ENCODE measurements at places on chromosomes 6 and 20.

GRCh38 chr6:508614-509013 is 117.1 kb downstream of the IRF4 start:
- no peak for DNase-seq

DNA sequence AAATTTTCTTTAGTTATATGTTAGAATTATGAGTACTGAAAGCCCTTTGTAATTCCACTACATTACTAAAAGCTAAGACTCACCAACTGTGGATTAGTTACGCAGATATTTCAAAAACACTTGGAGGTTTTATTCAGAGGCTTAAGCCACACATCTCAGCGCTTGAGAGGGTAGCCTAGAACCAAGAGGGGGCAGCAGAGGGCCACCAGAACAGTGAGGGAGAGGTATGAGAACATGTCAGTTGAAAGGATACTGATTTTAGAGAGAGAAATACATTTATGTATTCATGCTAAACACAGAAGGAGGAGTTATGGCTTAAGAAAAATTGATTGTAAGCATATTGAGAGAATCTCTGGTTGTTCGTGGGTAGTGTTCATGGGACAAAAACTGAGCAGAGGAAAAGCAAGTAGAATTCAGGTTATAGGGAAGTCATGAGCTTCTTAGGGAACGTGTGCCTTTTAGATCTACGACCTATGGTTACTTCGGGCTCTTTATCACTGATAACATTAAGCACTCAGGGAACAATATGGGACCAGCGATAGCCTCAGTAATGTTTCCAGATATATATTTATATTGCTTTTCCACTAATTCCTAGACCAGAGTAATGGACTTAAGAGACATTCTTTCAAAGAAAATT is 20.4 kb upstream of the SERINC1 start:
- peak; percentile 33 for DNase-seq

DNA sequence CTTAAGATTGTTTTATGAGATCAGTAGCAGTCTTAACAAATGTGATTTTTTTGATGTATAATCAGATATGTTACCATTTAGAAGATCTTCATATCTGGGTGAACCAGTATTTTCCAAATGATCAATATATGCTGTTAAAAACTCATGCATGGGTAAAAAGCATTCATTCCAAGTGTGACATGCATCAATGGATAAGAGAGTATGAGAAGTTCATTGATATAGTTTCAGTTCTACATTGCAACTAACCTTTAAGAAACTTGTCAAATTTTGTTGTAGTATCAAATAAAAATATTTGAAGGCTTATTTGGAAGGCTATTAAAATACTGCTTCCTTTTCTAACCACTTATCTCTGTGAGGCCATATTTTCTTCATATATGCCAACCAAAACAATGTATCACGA is 117.7 kb downstream of the FIG4 start:
- no peak for DNase-seq

DNA sequence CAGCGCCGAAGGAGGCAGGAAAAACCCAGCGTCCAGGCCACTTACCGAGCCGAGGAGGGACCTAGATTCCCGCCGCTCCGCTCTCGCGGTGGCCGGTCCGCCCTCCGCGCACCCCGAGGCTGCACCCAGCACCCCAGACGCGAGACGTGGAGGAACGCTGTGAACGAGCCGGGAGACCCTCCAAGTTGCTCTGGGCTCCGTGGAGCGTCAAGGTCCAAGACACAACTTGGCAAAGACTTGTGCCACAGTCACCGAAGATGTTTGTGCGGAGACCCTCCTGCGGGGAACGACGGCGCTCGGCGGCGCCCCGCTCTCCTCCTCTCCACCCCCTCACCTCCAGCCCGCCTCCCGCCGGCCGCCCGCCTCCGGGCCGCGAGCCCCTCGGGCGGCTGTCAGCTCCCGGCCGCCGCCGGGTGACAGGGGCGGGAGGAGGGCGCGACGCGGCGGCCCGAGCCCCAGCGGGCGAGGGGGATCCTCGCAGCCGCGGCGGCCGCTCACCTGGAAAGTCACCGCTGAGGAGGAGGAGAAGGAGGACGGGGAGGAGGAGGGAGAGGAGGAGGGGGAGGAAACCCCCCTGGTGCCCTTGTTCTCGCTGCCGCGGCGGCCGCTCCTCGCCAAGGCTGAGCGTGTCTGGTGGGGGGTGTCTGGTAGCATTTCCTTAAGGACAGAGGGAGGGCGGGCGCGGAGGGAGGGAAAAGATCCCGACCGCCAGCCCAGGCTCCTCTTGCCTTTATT is 637 bp upstream of the HIVEP2 start:
- no peak for DNase-seq

DNA sequence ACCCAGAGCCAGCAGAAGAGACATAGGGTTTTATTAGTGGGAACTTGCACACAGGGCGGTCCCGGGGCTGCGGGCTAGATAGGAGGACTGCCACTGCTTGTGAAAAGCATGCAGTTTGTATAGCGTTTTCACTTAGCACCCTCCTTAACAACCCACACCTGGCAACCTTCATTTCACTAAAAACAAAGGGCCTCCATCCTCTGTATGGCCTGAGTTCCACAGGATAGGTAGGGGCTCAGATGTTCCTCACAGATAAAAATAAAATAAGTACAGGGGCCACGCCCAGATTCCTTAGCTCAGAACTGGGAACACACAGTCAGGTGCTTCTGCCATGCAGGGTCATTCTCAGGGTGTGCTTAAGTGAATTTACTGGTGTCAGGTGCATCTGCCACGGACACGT is 39.8 kb downstream of the GPR6 start:
- no peak for DNase-seq

GRCh38 chr20:25056690-25057233 is 1.2 kb downstream of the ACSS1 start:
- DNase-seq: no peak

DNA sequence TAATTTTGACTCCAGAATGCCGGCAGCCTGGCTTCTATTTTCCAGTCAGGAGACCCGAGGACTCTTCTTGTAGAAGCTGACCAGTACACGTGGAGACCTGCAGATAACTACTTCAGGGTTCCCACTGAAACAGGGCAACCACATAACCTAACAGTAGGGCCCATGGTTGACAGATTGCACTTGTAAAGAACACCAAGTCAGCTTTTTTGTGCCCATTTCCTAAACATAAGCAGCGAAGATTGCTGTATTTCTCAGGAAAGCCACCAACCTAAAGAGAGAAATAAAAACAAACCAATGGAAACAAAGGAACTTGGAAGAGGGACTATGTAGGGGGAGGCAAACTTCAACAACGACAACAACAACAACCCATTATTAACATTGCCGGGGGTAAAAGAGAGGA is 50.1 kb upstream of the EDN3 start:
- DNase-seq: no peak

GRCh38 chr20:40648210-40649072 is 40.6 kb downstream of the MAFB start:
- no peak for DNase-seq

- no peak for DNase-seq
Observed at GRCh38 chr6:56368491-56368890, 121.1 kb upstream of the COL21A1 start.

DNA sequence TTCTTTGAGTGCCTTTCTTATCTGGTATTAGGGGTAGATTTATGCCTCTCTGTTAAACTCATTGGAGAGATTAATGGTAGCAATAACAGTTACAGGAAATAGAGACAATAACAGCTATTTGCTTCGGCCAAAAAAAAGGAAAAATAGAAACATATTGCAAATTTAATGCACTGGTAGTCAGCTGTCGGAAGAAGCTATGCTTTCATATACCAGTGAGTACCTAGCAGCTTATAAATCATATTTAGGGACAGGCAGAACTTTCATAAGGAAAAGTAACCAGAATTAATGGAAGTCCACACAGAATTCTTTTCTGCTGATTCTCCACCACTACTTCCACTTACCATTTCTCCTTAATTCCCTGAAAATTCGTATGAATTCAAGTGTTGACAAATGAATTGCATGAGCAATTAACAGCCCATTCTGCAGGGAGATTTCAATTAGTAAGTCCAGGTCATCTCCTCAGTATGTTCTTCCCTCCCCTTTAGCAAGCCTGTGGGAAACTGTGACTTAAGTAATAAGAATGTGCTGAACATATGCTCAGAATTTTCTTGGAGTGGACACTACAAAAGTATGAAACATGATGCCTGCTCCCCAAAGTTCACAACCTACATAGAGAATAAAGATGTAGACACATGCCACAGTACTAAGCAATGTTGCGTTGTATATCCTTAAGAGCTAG is 196.7 kb upstream of the KCNQ5 start:
- DNase-seq: peak; percentile 84

DNA sequence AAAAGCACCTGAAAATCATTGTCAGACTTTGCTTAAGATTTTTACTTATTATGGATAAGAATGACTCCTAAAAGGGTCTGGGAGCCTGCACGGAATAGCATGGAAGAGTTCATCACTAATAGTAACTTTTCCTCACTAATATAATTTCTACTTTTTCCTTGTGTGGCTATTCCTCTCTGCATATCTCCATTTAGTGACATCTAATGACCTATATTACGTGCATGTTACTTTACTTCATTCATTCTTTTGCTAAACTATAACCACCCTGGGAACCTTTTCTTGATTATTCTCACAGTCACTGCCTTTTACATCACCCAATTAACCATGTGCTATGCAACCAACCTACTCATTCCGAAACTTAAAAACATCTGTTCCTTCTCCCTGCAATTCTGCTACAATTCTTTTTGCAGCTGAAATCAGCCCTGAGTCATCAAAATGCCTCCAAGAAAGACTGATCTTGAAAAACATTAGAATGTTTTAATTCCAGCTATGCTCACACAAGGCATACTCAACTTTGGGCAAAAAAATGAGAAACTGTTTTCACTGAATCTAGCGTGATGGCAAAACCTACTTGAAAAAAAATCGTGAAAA is 313.3 kb downstream of the RNGTT start:
- DNase-seq: no peak

DNA sequence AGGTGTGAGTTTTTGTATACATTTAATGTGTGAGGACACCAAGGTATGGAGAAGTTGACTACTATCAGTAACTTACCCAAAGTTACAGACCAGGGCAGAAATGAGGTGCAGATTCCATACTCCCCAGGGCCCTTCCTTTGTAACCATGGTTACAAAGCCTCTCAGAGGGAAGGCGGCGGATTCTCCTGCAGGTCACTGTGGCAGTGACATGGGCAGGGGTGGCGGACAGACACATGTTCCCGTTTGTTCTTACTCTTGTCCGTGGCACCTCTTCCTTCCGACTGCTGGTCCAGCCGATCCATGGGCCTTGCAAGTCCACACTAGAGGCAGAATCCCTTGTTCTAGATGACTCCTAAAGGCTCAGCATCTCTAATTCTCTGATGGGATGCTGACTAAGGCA is 43.0 kb downstream of the PDYN start:
- DNase-seq: no peak

- DNase-seq: no peak
Observed at GRCh38 chr6:17388365-17388764, 5.0 kb upstream of the CAP2 start.

DNA sequence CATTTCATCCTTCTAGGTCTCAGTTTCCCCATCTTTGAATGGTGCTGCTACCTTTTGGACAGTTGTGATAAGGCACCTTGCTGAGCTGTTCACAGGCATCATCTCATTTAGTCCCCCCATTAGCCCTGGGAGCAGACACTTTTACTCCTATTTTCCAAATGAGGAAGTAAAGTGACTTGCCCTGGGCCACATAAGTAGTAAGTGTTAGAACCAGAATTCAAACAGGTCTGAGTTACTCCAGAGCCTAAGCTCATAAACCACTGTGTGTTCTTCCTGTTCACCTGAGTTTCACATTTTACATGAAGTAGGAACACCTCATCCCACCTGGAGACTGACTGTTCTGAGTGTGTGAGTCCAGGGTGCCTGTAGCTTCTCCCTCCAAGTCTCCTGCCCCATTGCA is 43.5 kb upstream of the EPB41L1 start:
- DNase-seq: no peak

DNA sequence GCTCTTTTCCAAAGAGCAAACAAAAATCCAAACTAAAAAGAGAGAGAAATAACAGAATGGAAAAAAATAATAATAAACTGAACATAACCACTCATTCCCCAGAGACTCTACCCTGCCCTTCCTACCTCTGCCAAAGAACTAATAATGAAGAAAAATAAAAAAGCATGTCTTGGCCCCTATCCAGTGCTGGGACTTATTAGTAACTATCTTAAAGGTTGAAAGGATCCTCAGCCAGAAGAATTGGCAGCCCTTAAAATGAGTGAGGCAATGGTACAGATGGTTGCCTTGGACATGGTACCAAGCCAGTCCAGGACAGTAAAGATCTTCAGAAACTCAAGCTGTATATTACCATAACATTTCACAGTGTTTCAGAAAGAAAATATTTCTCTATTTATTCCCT is 279.3 kb downstream of the HACE1 start:
- no peak for DNase-seq

DNA sequence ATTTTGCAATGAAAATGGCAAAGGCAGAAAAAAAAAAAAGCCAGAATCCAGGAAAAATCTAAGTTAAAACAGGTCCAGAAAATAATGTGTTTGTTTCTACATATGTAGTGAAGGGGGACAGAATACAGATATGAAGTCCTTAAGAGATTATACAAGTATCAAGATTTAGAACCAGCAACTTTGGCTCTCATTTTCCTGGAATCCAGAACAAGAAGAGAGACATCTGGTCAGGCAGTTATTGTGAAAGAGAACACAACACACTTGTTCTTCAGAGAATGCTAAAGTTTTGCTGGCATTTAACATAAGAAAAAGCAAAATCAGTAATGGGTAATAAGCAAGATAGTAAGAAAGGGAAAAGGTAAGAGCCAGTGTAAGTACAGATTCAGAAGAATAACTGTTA is 21.1 kb downstream of the BAG2 start:
- DNase-seq: no peak

GRCh38 chr6:33424855-33425667 is 5.2 kb downstream of the SYNGAP1 start:
- DNase-seq: no peak

- DNase-seq: no peak
Observed at GRCh38 chr6:165325609-165326008, 16.2 kb upstream of the C6orf118 start.

DNA sequence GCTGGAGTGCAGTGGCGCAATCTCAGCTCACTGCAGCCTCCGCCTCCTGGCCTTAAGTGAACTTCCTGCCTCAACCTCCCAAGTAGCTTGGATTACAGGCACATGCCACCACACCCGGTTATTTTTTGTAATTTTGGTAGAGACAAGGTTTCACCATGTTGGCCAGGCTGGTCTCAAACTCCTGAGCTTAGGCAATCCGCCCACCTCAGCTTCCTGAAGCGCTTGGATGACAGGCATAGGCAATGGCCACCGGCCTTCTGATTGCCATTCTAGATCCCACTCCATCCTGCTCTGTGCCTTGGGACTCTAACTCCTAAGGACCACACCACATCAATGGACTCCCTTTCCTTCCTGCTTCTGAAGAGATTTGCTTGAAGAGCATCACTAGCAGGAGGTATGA is 60.6 kb downstream of the SEL1L2 start:
- no peak for DNase-seq

GRCh38 chr6:136676075-136676474 is 116.2 kb downstream of the MAP3K5 start:
- DNase-seq: no peak

DNA sequence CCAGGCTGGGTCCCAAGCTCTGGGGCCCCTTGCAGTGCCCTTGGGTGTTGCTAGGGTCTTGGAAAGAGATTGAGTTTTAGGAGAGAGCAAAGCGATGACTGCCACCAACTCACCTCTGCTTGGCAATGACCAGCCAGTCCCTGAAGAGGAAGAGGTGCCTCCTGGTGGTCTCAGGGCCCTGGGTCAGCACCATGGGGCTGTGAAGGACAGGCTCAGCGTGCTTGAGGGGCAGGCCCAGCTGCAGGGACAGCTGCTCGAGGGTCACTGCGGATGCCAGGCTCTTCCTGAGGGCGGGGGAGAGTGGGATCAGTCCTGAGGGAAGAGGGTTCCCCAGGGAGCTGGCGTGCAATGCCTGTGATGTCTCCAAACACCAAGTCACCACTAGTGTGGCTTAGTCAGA is 50.8 kb upstream of the TAGAP start:
- DNase-seq: peak; percentile 76

All from NCI-H524 treated with DMSO at 0.1 percent for 48 hours (cell line).